ENCODE measurements at places on chromosomes 5 and 9.

GRCh38 chr5:169567079-169567478, 16.5 kb upstream of the SPDL1 start:
- no peak for DNase-seq

DNA sequence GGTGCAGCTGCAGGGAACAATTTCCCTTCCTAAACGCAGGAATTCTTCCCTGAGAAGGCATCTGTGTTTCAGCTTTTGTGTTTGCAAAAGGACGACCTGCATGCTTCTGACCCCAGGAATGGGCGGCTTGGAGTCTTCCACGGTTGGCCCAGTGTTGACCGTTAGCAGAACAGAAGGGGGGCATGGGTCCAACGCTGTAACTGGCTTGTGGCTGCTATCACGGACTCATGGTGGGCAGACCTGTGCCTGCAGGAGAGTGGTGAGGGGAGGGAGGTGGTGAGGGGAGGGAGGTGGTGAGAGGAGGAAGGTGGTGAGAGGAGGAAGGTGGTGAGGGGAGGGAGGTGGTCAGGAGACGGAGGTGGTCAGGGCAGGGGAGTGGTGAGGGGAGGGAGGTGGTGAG, 388.6 kb upstream of the IRX4 start:
- DNase-seq = no peak

- DNase-seq = no peak
Measured at GRCh38 chr5:56278335-56278753, 45.2 kb upstream of the ANKRD55 start.

GRCh38 chr5:39494534-39494933, 69.8 kb upstream of the DAB2 start:
- no peak for DNase-seq

DNA sequence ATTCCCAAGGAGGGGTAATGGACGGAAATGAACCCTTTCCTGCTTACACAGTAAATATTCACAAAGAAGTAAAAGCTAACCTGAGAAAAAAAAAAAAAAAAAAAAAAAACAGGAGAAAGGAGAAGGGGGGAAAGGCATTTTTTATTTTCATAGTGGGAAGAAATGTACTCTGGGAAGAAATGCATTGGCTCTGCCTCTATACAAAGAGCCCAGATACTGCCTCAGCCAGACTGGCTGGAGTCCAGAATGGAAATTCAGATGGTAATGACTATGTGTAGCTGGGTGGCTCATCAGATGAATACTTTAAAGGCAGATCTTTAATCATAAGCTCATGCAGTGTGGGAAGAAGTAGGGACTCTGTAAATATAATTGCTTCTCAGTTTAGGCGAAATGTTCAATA, 124.9 kb upstream of the ZNF608 start:
- no peak for DNase-seq

DNA sequence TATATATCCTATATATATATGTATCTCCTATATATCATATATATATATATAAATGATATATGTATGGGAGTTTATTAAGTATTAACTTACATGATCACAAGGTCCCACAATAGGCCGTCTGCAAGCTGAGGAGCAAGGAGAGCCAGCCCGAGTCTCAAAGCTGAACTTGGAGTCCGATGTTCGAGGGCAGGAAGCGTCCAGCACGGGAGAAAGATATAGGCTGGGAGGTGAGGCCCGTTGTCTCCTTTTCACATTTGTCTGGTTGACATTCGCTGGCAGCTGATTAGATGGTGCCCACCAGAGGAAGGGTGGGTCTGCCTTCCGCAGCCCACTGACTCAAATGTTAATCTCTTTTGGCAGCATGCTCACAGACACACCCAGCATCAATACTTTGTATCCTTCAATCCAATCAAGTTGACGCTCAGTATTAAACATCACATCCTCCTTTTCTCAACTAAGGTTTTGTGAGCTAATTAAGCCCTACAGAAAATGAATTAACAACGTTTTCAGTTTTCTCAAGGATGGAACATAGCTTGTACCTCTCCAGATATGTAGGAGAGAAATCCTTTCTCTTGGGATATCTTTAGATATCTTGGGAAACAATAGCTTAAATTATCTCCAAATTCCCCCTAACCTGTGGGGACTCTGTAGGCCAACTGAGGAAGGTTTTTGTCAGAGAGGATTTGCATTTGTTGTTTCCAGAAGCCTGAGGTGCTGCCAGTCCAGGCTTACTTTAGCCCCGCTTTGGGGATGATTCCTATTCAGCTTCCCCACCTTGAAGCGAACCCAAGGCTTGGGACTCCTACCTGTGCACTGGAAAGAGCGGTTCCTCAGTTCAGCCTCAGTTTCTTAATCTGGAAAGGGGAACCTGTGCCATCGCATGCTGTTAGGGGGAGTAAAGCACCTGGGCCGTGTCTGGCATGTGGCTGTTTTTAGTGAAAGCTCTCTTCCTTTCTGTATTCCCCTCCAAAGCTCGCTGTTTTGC, 163.2 kb downstream of the CACNA1B start:
- DNase-seq = no peak

- no peak for DNase-seq
Measured at GRCh38 chr5:136482206-136482605, 116.9 kb upstream of the TRPC7 start.

DNA sequence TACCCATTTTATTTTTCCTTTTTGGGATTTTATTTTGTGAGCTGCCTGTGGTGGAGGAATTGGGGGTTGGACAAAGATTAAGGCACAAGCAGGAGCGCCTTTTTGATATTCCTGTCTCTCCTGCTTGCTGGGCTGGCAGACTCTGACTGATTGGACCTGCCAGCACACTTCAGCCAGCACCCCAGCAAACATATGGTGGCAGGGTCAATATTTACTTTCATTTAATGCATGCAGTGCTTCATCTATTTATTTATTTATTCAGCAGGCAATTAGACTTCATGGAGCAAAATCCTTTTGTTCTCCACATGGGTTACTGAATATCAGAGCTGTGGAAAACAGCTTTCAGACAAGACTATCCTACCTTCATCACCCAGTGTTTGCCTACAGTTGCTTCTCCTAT, 48.4 kb upstream of the EPB41L4A start:
- DNase-seq = no peak

GRCh38 chr5:80031109-80031508, 4.0 kb upstream of the THBS4 start:
- no peak for DNase-seq

GRCh38 chr5:37838933-37839341, 904 bp downstream of the GDNF start:
- DNase-seq = no peak

DNA sequence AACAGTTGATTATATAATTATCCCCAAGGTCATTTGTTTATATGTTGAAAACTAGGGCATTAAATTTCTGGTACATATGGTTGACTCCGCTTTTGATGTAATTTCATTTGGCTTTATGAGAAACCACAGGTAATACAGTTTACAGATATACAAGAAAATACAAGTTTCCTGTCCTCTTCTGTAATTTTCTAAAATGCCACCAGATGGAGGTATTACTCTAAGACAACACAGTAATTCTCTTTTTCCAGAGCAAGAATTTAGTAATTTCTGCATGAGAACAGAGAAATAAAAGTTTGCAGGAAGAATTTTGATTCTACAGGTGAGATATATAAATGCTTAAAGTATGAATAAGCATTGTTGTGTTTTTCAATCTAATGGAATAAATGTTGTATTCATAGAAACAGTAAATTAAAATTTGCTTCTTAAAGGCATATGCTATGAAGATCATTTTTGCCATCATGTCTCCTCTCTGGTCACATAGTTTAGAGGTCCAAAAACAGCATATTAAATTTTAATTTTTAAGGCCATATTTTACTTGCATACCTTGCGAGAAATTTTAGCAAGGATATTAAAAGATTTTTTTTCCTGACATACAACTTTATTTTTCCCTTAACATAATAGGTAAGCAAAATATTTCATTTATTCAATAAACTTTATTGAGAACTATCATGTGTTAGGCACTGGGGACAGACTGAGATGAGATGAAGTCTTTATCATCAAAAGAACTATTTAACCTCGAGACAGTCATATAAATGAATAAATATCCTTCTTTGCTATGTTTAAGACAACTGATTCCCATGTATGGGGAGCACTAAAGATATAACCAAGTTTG, 22.7 kb downstream of the CHD1 start:
- DNase-seq = no peak

DNA sequence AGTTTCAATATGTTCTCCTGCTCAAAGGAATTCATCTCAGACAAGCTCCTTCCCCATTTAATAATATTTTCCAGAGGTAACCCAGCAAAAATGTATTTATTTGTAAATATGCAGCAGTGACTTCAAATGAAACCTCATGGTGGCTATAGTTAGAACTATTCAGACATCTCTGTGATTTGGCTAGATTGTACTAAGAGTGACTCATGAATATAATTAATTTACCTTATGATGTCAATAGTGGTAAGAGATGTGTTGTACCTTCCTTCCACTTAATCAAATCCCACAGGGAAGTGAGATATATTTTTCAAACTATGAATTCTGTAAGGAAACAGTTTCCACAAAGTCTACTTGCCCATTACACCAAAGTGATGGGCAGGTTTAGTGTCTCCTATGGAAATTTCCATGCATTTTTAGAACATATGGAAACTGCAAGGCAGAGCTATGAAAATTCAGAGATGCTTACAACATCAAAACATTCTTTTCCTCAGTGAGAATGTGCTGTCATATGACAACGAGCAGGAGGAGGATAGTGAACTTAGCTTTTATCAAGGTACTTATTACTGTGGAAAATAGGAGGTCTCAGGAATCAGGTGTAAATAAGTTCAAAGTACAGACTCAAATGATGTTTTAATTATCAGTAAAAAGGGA, 34.0 kb upstream of the SPDL1 start:
- DNase-seq = no peak

Data from activated CD8-positive, alpha-beta memory T cell treated with anti-CD3 and anti-CD28 coated beads for 1 hour (primary cell).